ENCODE measurements at places on chromosomes 16 and 17. TPM values are rescaled to one million over a fixed set of nuclear protein-coding genes. Genes with fewer than 3 reads are reported as not detected.

- DNase-seq, result no peak
These were observed 344 bp downstream of the PSME3IP1 start for GRCh38 chr16:57185446-57185944.

DNA sequence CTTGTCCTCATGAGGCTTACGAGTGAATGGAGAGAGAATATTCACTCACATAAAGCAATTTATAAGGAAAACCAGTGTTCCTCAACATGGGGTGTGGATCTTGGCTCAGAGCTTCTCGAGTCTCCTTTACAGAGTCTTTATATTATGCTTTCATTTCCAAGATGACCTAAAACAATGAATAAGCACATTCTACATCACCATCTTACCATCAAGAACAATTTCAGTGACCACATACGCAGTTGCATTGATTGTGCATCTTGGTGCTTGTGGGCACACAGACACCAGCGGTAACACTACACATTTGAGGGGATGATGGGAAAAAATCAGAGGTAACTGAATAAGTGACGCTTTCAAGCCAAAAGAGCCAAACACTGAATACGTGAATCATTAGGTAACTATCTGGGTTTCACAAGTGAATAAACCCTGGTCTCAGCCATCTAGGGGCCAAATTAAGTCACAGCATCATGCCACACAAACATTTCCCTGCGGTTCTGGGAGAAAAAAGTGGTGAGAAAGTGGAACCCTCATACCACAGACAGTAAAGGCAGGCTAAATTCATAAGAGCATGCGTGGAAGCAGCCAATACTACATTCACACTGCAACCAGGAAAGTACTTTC is 9.4 kb downstream of the CWC25 start:
- DNase-seq, result no peak

DNA sequence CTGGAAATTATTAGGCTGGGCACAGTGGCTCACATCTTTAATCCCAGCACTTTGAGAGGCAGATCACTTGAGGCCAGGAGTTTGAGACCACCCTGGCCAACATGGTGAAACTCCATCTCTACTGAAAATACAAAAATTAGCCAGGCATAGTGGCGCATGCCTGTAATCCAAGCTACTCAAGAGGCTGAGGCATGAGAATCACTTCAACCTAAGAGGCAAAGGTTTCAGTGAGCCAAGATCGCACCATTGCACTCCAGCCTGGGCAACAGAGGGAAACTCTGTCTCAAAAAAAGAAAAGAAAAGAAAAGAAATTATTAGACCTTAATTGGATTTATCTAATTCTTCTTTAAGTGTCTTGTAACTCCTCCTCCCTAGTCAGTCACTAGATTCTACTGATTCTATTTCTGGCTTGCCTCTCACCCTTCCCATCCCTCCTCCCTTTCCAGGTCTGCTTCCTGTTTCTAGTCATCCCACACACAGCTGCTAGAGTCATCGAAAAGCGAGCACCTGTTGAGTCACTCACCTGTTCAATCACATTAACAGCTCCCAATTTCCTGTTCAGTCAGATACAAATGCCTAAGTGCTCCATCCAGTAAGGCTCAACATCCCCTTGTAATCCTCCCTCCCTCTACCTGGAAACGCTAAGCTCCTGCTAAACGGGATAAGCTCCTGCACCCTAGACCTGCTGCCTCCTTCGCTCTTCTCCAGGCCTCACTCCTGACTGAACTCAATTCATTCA is 34.6 kb downstream of the ERN1 start:
- peak; percentile 75 for DNase-seq

DNA sequence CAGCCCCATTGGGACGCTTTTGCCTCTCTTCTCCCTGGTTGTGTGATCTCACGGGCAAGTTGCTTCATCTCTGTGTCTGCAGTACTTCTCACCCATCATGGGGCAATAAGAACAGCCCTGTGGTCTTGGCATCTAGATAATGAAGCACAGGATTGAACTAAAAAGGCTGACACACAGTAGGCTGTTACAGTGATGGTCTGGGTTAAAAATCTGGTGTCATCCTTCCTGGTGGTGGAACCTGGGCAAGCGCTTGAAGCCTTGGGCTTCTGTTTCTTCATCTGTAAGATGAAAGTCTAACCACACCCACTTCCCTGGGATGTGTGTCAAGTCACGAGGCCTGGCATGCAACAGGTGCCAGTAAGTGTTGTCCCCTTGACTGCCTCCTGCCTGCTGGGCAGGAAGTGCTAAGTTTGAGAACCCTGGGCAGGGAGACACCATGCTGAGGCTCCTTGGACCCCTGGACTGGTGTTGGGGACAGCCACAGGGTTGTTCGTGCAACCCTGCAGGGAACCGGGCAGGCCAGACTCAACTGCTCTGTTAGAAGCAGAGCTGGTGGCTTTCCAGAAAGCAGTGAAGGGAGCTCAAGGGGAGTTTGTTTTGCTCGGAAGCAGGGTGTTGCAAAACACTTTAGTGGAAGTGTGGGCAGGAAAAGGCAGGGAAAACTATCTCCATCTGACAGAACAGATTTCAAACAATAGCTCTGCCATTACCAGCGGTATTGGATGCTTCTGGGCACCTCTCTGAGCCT is 5.9 kb upstream of the MAP2K3 start:
- DNase-seq, result no peak

DNA sequence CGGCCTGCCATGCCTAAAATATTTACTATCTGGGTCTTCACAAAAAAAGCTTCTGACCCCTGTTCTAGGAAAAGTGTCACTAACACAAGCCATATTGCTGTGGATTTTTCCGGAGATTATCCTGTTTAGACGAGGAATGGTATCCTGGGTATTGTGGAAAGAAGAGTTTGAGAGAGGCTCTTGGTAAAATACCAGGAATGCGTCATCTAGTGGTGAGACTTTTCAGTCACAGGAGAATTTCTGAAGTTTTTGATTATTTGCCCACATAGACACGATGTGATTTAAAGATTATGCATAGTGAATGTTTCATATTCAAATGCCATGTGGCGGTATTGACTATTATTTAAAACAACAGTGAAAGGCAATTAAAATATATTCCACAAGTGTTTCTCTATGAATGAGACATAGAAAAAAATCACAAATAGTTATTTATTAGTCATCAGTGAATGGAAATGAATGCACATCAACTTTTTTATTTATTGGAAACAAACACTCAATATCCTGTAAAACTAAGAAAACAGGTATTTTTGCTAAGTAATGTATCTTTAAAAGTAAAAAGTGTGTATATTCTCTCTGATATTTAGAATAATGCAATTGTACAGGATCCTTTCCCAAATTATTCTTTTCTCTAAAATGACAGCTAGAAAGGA is 7.8 kb downstream of the KRT28 start:
- DNase-seq, result peak; percentile 41

DNA sequence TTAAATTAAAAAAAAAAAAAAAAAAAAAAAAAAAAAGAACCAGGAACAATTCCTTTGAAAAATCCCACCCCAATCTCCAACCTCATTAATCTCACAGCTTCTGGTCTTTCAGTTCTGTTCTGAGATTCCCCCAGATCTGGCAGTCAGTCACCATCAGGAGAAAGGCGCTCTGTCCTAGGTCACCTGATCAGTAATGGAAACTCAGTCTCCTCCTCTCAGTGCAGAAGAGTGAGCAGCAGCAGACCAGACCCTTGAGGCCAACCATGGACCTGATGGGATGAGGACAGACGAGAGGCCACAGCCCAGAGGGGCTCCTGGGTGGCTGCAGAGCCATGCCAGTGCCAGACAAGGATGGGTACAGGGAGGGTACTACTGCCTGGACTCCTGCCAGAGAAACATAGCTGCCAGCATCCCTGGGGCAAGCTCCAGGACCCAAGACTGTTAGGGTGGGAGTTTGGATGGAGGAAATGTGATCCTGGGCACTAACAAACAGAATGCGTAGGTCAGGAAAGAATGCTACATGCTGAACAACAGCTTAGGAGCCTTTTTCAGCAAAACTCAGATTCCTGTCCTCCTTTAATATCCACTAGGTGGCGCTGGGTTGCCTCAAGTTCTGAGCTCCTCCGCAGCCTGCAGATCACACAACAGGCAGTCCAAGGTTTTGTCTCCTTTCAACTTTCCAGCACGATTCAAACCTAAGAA is 28.7 kb downstream of the MPG start:
- DNase-seq, result peak; percentile 34

DNA sequence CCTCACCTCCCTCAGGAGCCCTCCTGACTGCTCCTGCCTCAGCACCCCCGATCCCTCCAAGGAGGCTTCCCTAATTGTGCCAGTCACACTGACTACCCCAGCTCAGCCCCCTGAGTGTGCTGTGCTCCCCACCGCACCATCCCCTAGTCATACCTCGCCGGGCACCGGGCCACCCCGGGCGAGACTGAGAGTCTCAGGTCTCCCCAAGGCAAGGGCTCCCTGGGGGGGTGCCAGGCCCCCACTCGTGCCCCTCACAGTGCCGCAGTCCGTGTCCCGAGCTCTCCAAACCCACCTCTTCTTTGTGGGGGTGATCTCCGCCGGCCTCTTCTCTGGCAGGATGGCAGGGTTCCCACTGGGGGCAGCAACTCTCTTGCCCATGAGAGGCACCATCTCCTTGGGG is 3.2 kb downstream of the TRPV3 start:
- no peak for DNase-seq

Gene NHLRC4
- 0.22 TPM for total RNA-seq

Gene CCL7
- not detected for total RNA-seq

Gene SERPINF2
- 2.5 TPM for total RNA-seq

Gene SULT1A4
- total RNA-seq, result 7.2 TPM

Gene KRT36
- not detected for total RNA-seq

Gene METTL22
- total RNA-seq, result 33.3 TPM

Data from HCT116 (cell line).